ENCODE measurements at places on chromosomes 3 and 15.

- DNase-seq: no peak
Observed at GRCh38 chr3:100836661-100837060, 127.4 kb downstream of the TFG start.

DNA sequence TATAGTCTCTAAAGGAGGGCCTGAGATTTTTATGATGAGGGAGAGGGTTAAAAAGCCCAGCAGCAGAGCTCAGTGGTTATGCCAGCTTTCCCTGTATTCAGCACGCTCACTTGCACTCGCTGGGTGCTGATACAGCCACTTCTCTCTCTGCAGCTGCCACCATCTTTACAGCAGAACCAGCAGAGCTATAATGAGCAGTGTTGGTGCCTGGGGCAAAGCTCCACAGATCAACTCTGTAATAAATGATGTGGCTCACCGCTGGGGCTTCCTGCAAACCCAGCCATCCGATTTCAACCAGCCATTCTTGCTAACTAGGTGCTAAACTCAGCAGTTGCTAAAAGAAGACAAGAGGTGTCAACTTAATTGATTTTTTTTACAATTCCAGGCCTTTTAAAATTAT, 48.0 kb downstream of the ARNT2 start:
- DNase-seq: no peak

DNA sequence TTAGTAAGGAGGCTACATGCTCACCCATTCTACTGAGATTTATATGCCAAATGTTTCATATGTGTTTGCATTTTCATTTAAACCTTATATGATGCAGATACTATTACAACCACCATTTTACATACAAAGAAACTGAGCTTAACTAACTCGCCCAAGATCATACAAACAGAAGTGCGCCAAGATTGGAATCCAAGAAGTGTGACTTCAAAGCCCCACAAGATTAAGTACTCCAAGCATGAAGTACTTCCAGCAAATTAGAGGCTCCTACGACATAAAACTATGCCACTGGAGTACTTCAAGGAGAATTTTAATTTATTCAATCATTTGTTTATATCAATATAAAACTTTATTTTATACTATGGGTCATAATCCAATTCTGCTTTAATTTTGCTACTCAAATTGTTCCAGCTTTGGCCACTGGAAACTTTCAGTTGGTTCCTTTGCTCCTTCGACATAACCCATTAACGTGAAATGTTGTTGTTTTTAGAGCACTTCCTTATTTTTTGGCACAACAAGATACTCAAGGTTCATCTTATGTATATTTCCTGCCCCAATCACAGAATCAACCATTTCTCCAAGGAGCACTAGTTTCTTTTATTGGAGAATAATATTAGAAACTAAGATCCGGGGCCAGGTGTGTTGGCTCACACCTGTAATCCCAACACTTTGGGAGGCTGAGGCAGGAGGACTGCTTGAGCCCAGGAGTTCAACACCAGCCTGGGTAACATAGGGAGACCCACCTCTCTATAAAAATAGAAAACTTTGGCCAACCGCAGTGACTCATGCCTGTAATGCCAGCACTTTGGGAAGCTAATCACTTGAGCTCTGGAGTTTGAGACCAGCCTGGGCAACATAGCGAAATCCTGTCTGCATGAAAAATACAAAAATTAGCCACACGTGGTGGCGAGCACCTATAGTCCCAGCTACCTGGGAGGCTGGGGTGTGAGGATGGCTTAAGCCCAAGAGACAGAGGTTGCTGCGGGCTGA, 10.4 kb downstream of the INO80 start:
- no peak for DNase-seq

DNA sequence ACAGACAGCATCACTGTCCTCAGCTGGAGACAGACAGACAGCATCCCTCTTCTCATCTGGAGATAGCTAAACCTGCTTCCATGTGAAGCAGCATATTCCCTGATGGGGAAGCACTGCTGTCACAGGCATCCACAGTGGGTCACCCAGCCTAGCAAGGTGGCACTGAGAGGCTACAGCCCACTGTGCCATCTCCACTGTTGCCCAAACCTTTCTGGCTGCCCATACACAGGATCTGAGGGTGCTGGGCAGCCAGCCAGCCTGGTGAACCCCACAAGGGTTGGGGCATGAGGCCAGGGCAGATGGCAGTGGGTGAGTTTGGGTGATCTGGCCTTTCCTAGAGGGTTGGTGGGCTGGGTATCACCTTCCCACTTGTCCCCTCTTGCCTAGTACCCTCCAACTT, 11.7 kb downstream of the CHST13 start:
- no peak for DNase-seq

DNA sequence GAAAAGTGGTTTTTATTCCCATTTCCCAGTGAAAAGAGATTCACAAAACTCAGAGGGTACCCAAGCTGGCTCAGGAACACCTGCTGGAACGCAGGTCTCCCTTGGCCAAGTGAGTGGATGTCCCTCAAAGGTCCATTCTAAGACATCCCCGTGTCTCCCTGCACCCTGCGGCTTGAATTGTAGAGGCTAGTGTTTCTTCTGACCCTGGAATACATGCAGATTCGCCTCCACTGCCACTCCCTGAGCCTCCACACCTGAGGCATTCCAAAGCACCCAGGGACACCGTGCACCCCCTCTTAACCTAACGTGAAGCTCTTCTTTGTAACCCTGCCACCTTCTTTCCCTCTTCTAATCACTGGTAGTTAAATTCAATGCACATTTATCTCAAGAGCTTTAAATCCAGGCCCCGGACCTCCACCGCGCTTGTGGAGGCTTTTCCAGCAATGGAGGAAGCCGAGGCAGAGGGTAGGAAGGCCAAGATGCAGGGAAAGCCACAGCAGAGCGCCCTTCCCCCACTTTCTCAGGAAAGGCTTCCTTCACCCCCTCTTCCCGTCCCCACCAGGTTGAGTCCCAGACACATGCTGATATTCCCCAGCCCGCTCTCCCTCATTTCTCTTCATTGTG, 590 bp upstream of the ITGA11 start:
- no peak for DNase-seq

DNA sequence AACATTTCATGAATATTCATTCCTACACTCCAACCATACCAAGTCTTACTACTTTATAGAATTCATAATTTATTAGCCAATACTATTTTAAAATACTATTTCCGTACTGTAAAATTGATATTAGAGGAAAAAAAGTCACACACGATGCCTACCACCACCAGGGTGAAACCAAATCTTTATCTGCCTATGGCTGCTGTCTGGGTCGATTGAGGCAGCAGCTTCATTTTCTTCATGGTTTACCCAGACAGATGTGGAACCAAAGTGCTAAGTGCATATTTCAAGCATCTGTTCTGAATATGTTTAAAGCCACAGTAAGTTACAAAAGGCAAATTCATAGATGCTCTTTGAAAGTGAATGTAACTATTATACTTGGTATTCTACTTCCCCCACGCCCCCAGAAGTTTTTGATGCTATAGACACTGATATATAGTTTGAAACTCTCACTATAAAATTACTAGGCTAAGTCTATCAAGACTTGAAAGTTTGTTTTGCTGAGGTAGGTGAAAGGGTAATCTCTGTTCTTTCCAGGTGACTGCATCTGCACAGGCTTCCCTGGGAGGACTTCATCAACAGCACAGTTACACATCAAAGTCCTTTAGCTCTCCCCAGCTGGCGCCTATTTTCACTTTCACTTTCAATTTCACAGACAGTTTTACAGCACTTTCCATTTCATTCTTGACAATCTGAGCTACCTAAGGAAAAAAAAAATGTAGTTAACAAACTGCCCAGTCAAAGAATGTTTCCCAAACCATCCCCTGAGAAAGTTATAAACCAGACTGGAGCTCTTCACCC, 113.9 kb downstream of the POLQ start:
- DNase-seq: peak; percentile 47

DNA sequence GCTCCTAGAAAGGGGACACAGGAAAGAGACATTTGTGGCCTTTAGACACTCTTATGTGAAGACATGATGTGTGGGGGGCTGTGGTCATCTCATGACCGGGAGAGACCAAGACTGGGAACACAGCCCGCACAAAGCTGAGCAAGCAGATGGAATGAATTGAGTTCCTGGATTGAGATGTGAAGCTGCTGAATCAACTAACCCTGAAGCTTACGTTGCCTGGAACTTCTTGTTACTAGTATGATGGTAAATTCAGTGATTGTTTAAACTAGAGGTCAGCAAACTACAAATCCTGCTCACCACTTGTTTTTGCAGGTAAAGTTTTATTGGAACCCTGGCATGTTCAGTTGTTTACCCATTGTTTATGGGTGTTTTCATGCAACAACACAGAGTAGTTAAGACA, 83.4 kb upstream of the BHLHE40 start:
- no peak for DNase-seq

DNA sequence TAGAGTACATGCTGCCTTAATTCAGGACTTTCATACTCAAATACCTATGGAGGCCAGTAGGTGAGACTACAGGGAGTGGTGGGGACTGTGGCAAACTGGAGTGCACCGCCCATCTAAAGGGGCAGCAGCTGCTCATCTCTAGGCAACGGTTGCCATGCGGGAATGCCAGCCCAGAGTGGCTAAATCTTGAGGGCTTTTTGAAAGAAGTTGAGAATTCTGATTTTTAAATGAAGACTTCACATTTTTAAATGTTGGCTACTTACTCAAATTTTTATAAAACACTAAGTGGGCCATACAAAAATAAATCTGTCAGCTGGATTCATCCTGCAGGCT, 90.8 kb upstream of the PRR23E start:
- DNase-seq: no peak

DNA sequence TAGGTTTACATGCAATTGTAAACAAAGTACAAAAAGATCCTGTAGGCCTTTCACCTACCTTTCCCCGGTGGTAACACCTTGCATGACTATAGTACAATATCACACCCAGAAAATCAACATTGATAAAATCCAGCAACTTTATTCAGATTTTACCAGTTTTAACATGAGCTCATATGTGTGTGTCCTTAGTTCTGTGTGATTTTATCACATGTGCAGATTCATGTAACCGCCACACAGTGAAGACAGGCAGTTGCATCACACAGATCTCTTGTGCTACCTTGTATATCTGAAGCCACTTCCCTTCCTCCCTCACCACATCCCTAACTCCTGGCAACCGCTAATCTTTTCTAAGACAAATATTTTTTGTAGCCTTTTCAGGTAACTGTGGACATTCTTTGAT, 183.5 kb upstream of the C2CD4B start:
- no peak for DNase-seq

GRCh38 chr15:54681584-54681983, 515.2 kb downstream of the RSL24D1 start:
- no peak for DNase-seq

- no peak for DNase-seq
Observed at GRCh38 chr3:111747490-111747889, 111.6 kb upstream of the PHLDB2 start.

DNA sequence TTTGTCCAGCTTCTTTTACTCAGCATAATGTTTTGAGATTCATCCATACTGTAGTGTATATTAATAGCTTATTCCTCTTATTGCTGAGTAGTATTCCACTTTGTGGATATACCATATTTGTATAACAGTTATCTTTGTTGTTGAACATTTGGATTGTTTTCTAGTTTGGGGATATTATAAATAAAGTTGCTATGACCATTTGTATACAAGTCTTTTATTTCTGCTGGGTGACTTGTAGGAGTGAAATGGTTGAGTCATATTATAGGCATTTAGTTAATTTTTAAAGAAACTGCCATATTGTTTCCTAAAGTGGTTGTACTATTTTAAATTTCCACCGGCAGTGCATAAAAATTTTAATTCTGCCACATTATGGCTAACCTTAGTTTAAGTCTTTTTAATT, 53.4 kb downstream of the RPL39L start:
- DNase-seq: no peak

DNA sequence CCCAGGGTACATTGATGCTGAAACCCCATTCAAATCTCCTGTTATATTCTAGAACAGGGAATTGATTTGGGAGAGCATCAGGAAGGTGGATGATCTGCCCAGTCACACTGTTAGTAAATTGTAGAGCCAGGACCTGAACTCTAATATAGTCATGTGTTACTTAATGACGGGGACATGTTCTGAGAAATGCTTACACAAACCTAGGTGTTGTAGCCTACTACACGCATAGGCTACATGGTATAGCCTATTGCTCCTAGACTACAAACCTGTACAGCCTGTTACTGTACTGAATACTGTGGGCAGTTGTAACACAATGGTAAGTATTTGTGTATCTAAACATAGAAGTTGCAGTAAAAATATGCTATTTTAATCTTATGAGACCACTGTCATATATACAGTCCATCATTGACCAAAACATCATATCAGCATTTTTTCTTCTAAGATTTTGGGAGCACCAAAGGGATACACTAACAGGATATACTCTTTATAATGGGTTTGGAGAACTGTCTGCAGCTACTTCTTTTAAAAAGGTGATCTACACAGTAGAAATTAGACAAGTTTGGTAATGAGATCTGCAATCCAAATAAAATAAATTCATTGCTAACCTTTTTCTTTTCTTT, 5.8 kb downstream of the B2M start:
- no peak for DNase-seq
